ENCODE measurements at places on chromosomes 7 and 10. TPM values are rescaled to one million over a fixed set of nuclear protein-coding genes. Genes with fewer than 3 reads are reported as not detected.

PRPS1L1 gene
- total RNA-seq, result not detected

CDNF gene
- 0.93 TPM for total RNA-seq

TLX1 gene
- total RNA-seq, result not detected

DYDC1 gene
- not detected for total RNA-seq

SFRP5 gene
- 2.4 TPM for total RNA-seq

MYOZ1 gene
- total RNA-seq, result not detected

Data from A549 treated with CORT108297 at 1 μM for 4 hours (cell line).